Large intestine (tissue), 12 donors: ENCODE measurements at places on chromosomes 7 and 10. TPM values are rescaled to one million over a fixed set of nuclear protein-coding genes. Genes with fewer than 3 reads are reported as not detected.

The PDE6C gene
- polyA plus RNA-seq = 0.55 TPM

The MYH16 gene
- polyA plus RNA-seq = 0.01 TPM

The PPIA gene
- 1,462 TPM for polyA plus RNA-seq

- DNase-seq = peak; percentile 97
Observed at GRCh38 chr10:3852147-3852904, 67.3 kb upstream of the KLF6 start.

DNA sequence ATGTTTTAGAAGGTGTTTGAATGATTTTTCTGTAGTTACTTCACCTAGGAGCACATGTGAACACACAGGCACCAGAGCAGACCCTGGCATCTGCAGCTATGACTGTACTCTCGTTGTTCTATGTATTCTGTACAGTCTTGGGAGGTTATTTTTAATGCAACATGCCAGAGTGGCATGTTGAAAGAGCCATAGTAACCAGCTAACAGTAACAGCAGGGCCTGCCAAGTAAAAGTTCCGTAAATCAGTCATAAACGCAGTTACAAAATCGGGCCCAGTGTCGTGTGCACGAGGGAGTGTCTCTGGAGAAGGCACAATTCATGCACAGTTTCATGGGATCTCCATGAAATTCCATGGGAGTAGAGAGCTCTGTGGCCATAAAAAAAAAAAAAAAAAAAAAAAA lies 108.3 kb upstream of the CDK6 start:
- peak; percentile 29 for DNase-seq

- peak; percentile 57 for DNase-seq
Observed at GRCh38 chr7:30470771-30471170, 7.8 kb downstream of the NOD1 start.

The GPR37 gene
- polyA plus RNA-seq = 2.2 TPM

- peak; percentile 2 for DNase-seq
Observed at GRCh38 chr7:88589927-88590326, 169.6 kb upstream of the ZNF804B start.

GRCh38 chr10:15369256-15370211 lies 1.6 kb downstream of the FAM171A1 start:
- DNase-seq = no peak

- no peak for DNase-seq
Observed at GRCh38 chr10:111083222-111084095, 6.6 kb downstream of the ADRA2A start.

The PPP1R3C gene
- 39.6 TPM for polyA plus RNA-seq

The PLAC9 gene
- polyA plus RNA-seq = 17.8 TPM

DNA sequence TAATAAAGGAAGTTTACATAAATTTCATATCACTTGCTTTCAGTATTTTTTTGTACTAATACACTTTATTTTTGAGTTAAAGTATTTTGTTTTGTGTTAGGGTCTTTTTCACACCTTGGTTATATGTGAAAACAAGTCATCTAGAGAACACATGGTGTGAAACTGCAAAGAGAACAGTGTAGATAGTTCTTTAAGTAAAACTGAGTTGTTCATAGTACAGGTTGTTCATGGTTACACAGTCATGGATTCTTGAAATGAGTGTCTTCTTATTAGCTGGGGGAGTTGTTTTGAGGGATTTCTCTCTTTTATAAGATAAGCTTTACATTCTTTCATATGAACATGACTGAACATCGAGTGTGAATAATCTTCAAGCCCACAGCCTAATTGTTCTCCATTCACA lies 244.2 kb downstream of the THSD7A start:
- DNase-seq = no peak

The CYP2C19 gene
- 26.9 TPM for polyA plus RNA-seq

DNA sequence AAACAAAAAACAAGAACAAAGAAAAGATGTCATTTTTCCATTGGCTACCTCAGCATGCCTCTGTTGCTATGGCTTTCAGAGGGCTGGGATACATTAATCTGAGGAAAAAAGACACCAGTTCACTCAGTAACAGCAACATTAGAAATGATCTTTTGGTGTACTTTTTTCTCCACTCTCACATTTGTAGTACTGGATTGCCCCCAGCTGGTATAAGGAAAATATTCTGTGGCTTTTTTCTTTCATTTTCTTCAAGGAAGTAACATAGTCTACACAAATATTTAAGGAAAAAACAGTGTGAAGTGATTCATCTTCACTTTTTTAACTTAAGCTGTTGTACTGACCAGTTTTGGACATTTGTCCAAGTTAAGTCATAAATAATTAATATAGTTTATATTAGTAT lies 482.3 kb downstream of the SORCS1 start:
- no peak for DNase-seq

DNA sequence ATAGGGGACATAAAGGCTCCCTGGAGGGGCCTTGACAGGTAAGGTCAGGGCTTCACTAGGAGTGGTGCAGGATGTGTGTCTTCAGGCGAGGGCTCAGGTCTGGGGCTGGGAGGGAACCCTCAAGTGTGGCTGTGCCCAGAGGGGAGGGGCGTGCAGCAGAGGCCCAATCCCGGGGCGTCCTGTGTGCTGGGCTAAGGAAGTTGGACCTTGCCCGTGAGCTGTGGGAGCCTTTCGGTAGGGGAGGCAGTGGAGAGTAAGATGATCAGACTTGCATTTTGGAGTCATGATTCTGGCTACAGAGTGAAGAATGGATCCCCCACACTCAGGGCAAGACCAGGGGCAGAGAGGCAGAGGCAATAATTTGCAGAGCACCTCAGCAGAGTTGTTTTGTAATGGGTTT lies 145.4 kb downstream of the BUB3 start:
- no peak for DNase-seq

DNA sequence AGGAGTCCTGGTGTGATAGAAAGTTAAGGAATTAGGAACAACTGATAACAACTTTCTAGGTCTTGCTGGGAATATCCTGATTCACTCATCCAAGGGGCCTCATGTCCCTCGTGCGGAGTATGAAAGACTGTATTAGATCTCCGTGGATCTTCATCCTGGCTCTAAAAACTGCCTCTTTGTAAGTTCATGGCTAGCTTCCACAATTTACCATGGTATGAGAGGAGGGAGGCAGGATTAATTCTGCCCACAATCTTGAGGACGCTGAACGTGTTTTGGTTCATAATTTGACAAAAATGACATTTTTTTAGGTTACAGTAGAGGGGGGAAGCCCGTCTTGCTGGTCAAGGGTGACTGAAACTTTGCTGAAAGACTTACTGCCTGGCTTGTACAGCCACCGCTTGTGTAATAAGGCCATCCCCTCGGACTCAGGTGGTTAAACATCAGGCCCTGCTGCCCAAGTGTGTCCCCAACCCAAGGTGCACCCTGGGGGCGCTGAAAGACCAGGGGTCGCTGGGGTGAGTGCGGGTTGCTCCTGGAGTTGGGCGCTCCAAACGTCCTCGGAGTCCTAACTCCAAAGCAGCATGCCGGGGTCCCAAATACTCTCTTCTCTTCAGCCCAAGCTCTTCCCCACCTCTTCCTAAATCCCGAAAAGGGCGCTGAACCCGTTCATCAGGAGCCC lies 733 bp downstream of the HIBADH start:
- peak; percentile 33 for DNase-seq

The CYP3A7 gene
- 1.8 TPM for polyA plus RNA-seq

The HOXA6 gene
- polyA plus RNA-seq = 4.0 TPM

The ZNF425 gene
- 4.3 TPM for polyA plus RNA-seq

DNA sequence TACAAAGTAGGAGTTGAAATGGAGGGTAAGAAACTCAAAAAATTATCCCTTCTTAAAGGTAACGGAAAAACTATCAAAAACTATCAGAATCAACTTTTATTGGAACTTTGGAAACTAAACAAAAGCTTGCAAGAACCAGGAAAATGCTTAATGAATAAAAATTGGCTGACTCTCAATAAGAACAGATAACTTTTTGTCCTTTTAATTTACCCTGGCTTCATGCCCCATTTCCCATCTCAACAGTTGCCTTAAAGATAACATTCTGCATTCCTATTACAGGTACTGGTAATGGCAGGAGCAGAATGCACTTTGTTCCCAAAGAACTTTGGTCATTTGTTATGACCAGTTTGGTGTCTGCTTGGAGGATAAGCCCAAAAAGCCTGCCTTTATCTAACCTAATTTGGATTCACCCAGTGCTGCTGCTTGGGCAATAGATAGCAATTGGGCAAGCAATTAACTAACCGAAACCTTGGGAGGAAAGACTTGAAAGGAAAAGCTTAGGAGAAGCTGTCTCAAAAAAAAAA lies 17.8 kb downstream of the CH25H start:
- DNase-seq = no peak

GRCh38 chr7:138459413-138460175 lies 465 bp upstream of the TRIM24 start:
- peak; percentile 99 for DNase-seq

The NEUROD6 gene
- 1.6 TPM for polyA plus RNA-seq

DNA sequence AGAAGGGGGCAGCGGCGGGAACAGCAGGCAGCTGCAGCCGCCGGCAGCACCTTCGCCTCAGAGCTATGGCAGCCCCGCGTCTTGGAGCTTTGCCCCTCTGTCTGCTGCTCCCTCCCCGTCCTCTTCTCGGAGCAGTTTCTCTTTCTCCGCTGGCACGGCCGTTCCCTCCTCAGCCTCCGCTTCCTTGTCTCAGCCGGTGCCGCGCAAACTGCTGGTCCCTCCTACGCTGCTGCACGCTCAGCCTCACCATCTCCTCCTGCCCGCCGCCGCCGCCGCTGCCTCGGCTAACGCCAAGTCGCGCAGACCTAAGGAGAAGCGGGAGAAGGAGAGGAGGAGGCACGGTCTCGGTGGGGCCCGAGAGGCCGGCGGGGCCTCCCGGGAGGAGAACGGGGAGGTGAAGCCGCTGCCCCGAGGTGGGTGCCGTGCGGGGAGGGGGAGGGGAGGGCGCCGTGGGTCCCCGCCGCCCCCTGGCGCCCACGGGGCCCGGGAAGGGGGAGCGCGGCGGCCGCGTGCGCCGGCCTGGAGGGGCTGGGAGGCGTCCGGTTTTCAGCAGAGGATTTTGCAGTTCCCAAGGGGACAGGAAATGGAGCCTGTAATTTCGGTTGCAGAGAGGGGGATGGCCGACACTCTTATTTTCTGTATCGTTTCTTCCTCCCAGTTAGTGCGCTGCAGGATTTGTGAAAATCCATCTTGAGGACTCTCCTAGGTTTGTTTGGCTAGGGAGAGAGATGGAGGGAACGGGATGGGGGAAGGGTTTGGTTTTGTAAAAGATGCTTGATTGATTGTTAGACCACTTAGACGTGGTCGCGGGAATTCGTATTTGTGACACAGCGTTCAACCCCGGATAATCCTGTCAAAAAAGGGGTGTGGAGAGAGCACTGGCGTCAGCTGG lies 630 bp downstream of the RSBN1L start:
- DNase-seq = peak; percentile 81

DNA sequence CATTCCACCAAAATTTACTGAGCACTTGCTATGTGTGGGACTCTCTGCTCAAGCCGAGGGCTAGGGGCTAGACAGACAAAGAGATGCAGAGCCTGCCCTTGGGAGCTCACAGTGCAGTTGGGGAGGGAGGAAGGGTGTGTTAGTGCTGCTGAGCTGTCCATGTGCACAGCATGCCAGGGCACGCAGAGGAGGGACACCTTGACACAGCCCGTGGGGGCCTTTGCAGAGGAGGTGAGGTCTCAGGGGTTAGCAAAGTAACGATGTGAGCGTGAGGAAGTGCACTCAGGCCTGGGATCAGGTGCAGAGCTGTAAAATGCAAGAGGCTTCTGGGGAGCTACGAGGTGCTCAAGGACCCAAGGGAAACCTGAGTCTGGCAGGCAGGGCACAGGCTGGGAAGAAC lies 16.3 kb downstream of the PRKCQ start:
- no peak for DNase-seq

The EIF4EBP2 gene
- polyA plus RNA-seq = 64.1 TPM

The CHAT gene
- 0.96 TPM for polyA plus RNA-seq

DNA sequence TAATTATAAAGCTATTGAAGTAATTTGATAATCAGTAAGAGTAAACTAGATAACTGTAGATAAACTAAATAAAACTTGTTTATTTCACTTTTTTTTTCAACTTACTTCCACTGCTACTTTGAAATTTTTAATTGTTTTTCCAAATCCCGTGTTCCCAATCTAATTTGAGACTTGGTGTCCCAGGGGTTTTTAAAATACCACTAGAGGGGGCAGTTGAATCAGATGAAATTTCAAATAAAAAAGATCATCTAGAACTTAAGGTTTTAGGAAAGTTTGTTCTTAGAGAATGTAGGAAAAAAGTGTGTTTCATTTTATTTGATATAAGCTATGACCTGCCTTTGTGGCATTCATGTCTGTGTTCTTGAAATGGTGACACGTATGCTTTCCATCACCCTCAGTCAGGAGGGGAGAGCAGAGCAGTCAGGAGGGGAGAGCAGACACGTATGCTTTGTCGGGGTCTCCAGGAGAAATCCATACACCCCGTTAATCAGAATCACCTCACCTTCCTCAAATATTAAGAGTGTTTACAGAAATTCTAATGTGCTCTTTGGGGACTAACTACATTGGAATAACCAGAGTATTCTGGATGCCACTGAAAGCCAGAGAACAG lies 49.9 kb downstream of the C10orf67 start:
- no peak for DNase-seq

DNA sequence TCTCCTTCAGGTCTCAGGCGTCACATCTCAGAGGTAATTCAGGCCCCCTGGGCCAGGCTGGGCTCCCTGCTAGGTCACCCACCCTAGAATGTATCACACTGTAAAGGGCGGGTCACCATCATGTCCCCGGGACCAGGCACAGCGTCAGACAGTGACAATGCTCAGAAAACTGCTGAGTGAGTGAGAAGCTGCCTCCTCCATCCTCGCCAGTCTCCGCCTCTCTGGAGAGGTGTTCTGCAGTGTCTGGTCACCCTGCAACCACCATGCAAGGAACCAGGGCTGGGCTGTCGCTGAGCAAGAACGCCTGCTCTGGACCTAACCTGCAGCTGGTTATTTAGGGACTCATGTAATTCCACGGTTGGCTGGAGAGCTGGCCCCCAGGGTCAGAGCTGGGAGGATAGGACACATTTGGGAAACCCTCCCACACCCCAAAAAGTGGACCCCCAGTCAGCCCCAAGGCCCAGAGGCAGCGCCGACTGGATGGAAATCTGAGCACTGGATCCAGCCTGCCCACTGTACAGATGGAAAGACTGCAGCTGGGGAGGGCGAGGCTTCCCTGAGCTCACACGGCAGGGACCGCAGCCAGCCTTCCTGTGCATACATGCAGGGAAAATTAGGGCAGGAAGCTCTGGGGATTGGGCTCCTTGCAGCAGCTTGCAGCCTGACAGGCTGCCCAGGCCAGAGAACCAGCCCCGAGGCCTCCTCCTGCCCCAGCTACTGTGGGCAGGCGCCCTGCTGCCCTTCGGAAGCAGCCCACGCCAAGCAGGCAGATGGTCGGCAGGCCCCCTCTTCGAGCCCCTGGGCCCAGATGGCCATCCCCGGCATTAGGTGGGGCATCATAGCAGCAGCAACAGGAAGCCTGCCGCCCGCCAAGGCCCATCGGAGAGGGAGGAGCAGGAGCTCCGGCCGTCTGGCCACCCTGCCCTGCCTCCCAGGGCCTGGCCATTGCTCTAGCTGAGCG lies 105.4 kb upstream of the ZMIZ1 start:
- no peak for DNase-seq

The ZNF487 gene
- polyA plus RNA-seq = 9.3 TPM

- no peak for DNase-seq
Observed at GRCh38 chr10:47441938-47442337, 42.0 kb downstream of the ANXA8 start.

DNA sequence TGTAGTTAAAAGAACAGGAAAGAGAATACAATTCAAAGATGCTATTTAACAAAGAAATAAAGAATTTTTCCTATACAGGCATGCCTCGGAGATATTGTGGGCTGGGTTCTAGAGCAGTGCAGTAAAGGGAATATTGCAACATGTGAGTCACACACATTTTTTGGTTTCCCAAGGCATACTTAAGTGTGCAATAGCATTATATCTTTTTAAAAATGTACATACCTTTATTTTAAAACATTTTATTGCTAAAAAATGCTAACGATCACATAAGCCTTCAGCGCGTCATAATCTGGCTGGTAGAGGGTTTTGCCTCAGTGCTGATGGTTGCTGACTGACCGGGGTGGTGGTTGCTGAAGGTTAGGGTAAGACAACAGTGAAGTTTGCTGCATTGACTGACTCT lies 54.4 kb downstream of the ESYT2 start:
- no peak for DNase-seq
